B cell (primary cell): ENCODE measurements at places on chromosomes 11 and 22. TPM values are rescaled to one million over a fixed set of nuclear protein-coding genes. Genes with fewer than 3 reads are reported as not detected.
A peak's percentile ranks its signal among the peaks of the same experiment; 100 is the strongest.

DNA sequence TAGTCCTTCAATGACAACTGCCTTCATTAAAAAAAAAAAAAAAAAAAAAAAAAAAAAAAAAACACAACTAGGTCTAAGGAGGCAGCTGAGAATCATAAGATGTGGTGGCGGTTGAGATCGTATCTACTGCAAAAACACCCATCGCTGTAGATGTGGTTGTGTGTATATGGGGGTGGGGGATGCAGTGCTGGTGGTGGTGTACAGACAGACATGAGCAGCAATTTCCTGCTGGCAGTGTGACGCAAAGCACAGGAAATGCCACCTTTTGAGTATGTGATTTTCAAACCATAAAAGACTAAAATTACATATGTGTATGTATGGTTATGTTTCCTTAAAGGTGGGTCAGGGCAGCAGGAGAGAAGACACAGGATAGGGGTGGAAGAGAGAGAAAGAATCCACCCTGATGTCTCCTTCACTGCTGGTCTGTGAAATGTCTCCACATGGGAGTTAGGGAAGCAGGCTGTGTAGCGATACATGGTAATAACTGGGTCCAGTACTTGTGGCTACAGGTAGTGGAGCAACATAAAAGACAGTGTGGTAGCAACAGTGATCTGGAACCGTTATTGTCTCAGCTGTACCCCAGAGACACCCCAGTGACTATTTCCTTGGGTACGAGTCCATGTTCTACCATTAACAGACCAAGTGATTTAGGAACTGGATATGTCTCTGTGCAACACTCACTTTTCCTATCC is 57.9 kb downstream of the SYTL2 start:
- DNase-seq: peak; percentile 15

DNA sequence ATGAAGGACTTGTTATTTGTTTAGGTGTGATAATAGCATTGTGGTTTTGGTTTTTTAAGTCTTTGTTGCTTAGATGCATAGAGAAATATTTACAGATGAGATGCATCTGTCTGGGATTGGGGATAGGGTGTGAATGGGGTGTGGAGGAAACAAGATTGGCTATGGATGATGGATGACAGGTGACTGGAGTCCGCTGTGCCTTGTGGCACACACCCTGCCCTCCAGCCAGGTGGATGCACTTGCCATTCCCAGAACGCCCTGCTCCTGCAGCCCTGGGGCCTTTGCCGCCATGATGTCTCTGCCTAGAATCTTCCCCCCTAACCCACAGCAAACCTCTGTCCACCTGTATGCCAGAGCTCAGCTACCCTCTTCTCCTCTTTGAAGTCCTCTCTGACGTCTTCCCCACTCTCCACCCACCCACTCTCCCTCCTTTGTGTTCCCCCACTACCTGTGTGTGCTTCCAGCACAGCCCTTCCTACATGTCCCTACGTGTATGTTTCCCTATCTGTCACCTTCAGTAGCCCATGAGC is 54.7 kb downstream of the WNT11 start:
- peak; percentile 16 for DNase-seq

GRCh38 chr11:118287006-118287405 is 17.5 kb upstream of the CD3E start:
- DNase-seq: no peak

GRCh38 chr22:41957941-41958556 is 6.1 kb downstream of the SMIM45 start:
- no peak for DNase-seq

- DNase-seq: peak; percentile 35
These were observed 13.1 kb upstream of the LYVE1 start for GRCh38 chr11:10581481-10582019.

DNA sequence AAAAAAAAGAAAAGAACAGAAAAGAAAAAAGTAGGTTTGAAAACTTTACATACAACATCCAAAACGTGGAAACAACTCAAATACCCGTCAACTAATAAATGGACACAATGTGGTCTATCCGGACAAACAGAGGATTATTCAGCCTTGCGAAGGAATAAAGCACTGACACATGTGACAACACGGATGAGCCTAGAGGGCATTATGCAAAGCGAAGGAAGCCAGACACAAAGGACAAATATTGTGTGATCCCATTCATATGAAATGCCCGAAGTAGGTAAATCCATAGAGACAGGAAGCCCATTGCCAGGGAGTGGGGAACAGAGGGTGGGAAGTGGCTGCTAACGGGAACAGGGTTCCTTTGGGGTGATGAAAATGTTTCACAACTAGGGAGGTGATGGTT is 11.8 kb downstream of the RFPL1 start:
- no peak for DNase-seq

DNA sequence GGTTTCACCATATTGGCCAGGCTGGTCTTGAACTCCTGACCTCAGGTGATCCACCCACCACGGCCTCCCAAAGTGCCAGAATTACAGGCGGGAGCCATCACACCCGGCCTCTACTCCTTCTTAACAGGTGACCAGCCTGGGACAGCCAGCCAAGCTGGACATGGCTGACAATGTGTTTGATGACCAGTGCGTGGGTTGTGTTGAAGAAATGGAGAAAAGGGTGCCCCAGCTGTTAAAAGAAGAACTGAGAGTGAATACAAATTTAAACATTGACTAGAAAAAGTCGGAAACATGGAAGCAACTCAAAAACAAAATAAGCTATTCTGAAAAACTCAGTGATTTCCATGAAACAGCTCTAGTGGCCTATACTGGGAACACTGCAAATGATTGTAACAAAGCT is 86.5 kb upstream of the CLPB start:
- DNase-seq: no peak

GLB1L2 gene
- 0.36 and 0.44 TPM in 2 replicates for total RNA-seq
